Activated CD8-positive, alpha-beta memory T cell treated with anti-CD3 and anti-CD28 coated beads for 24 hours (primary cell): ENCODE measurements at places on chromosomes 1 and 21.

DNA sequence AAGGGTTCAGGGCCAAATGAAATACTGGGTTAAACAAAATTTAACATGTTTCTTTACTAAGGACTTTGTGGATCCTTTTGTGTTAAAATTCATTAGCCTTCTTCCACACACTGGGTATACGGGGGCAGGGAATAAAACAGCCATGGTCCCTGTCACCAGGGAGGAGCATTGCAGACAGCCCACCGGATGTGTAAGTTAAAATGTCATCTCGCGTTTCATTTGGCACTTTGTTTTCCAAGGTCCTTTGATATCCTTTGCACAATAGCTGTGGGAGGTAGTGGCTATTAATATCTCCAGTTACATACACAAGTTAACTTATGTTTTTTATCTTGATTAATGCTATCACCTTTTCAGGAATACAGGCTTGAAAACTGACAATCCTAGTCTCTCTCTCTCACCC lies 172.7 kb downstream of the BARHL2 start:
- DNase-seq = no peak

GRCh38 chr1:67789551-67789950 lies 43.7 kb downstream of the GNG12 start:
- no peak for DNase-seq

- no peak for DNase-seq
Measured at GRCh38 chr1:168972225-168972624, 134.3 kb upstream of the ATP1B1 start.

DNA sequence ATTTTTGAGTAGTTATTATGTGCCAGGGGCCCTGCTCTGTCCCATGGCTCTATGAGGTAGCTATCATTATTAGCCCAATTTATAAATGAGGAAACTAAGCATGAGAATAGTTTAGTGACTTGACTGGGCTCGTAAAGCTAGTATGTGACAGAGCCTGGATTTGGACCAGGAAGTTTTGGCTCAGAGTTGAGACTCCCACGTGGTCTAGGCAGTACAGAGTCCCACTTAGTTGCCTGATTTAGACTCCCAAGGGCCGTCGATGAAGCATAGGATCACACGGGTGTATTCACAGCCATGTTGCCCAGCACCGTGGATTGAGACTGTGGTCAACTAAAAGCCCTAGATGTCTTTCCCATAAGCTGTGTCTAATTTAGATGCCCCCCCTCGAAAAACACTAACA lies 81.7 kb downstream of the DDX20 start:
- no peak for DNase-seq

GRCh38 chr21:41681348-41681801 lies 85.5 kb downstream of the RIPK4 start:
- no peak for DNase-seq

GRCh38 chr1:47651311-47652089 lies 213.7 kb downstream of the FOXD2 start:
- no peak for DNase-seq

- no peak for DNase-seq
Measured at GRCh38 chr1:153404086-153404635, 12.2 kb upstream of the S100A7A start.

DNA sequence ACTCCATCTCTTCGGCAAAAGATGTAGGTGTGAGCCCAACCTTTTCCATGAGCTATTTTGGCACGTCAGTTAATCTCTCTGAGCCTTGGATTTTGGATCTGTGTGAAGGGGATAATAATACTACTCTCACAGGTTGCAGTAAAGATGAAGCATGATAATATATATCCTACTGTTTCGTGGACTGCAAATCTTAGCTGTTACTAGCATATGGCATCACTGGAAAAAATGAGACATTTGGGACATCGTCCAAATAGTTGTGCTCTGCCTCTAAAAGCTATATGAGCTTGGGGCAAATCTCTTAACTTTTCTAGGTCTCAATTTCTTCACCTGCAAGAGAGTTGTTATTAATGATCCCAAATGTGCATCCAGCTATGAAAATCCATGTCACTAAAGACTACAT lies 147.4 kb upstream of the ZRANB2 start:
- DNase-seq = no peak

- DNase-seq = peak; percentile 85
Measured at GRCh38 chr1:84996846-84997666, at the start of gene MCOLN2. Gene MCOLN2 (minus strand): TSS chr1:84997113. CDS start chr1:84996872, 241 bp downstream.

DNA sequence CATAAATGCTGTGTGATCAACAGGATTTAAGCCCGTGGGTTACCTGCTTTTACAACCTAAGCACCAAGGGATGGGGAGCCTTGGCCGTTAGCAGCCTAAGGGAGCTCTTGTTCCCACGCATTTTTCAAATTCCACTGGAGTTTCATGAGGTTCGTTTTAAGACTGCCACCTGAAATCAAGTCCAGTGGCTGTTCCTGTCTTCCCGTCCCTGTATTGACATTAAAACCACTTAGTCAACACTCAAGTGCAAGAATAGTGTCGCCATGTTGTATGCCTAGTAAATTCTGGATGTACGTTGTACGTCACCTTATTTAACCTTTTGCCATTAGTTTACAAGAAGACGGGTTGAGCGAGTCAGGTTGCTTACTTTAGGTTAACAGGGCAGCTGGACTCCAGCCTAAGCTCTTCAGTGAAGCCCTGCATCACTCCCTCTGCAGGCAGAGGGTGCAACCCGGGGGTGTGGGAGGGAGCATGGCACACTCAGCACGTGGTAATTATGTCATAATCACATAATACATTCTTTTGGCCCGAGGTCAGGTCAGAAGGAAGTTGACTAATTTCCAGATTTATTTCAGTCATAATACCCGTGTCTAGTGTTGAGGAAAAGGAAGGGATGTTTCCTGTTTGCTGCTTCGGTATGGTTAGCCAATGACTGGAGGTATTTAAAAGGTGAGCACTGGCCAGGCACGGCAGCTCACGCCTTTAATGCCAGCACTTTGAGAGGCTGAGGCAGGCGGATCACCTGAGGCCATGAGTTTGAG lies 42.5 kb downstream of the CNST start:
- peak; percentile 67 for DNase-seq

GRCh38 chr1:176118985-176119384 lies 88.1 kb downstream of the COP1 start:
- no peak for DNase-seq

- DNase-seq = no peak
Measured at GRCh38 chr1:47401761-47402160, 14.3 kb upstream of the FOXE3 start.

DNA sequence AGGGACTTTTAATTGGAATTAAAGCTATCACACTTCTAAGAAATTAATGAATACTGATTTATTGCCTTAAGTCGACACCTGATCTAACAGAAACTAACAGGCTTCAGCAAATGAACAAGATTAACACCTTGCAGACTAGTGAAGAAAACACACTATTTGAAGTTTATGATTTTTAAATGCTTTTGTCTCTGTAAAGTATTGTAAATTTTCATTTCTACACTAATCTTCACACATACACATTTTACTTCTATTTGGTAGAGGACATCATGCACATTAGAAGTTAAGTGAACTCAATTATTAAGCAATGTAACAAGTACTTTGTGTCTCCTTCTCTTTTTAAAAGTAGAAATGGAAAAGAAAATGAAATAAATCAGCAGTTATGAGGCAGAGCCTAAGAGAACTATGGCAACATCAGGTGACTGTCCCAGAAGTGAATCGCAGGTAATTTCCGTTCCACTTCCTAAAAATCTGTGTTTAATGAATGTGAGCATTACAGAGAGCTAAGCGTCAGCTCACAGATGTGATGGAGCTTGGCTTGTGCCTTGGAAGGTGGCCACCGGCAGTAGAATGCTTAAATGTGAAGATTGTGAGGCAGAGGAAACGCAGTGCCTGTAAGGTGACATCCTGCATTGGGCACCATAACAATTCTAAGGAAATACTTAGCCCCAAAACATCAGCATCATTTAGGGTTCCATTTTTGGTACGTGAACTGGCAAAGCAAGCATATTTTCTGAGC lies 1.2 kb downstream of the PRMT2 start:
- no peak for DNase-seq

DNA sequence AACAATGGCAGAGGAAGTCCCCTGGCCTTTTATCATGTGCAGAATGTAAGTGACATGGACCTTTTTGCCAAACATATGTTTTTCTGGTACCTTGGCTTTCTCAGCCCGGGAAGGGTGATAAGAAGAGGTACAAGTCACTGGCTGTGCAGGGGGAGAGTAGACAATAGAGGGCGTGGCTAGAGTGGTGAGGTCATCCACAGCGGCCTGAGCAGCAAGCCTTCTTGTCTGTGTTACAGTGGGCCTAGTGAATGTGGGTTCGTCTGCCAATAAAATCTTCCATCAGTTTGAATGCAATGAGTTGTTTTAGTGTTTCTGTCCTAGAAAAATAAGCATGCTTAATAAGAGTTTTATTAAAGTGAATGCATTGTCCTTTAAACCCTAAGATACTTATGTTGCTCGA lies 59.0 kb upstream of the PGD start:
- no peak for DNase-seq

DNA sequence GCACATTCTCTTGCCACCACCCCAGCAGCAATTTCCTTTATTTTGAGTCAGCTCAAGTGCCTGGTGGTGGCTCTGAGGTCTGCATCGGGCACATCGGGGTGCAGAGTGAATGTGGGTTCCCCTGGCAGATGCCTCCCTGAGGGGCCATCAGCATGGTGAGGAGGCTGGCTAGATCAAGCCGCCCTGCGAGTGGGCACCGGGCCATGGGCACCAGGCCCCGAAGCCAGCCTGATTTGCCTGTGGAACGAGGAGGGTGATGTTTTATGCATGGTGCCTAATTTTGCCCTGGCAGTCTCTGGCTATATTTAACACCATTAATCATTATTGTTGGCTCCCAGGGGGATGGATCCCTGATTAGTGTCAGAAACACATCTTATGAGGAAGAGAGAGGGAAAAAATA lies 36.3 kb downstream of the ACTL8 start:
- DNase-seq = no peak

GRCh38 chr1:207486198-207486597 lies 9.8 kb upstream of the CR1 start:
- DNase-seq = no peak
